ENCODE measurements at places on chromosomes 16 and 17.

DNA sequence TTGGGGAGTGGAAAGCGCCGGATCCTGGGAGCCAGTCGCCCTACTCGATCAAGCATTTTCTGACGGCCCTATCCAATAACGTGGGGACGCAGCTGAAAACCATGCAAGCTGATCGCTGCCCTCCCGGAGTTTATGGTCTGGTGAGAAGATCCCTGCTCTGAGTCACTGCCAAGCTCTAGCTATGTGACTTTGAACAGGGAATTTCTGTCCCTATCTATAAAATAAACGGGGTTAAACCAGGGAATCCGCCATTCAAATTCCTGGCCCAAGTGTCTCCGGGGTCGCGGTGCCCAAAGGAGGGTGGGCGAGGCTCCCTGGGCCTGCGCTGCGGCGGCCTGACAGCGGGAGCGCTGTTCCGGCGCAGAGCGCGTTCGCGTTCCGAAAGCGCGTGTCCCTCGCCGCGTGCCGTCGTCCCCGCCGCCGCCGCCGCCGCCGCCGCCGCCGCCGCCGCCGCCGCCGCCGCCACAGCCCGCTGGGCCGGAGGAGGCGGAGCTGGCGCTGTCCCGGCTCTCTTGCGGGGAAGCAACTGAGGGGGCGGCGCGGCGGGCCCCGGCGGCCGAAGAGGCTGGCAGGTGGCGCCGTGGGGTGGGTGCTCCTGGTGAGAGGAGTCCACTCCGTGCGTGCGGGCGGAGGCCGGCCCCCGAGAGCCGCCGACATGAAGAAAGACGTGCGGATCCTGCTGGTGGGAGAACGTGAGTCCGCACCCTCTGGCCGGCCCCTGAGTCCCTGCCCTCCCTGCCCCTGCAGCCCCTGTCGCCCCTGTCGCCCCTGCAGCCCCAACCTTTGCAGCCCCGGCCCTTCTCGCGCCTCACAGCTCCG, at the start of gene RHOT1:
Gene RHOT1, plus strand, starts transcription at position 465 of the 819 bp plus-strand sequence. Its CDS starts 191 bp downstream, at position 656.
- DNase-seq: peak; percentile 60

- peak; percentile 66 for DNase-seq
Observed at GRCh38 chr17:51166987-51167931, 1.0 kb downstream of the NME2 start.

GRCh38 chr16:17414421-17414820, 56.3 kb downstream of the XYLT1 start:
- DNase-seq: peak; percentile 10

- no peak for DNase-seq
Observed at GRCh38 chr16:57972306-57972705, 1.4 kb upstream of the CNGB1 start.

DNA sequence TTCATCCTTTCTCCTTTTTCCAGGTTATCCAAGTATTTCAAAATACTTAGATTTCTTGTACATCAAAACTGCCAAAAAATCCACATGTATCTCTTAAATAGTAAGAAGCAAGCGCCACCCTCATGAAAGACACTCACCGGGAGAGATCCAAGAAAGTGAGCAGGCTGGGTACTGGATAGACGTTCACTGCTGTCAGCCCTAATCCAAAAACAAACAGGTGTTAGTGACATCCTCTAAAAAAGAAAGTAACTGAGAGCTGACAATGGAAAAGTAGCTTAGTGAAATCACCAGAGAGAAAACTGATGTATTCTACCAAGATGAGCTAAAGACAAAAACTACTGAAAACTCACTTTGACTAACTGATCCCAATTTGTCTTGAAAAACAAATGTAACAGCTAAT, 46.1 kb downstream of the MARVELD3 start:
- no peak for DNase-seq

- DNase-seq: no peak
Observed at GRCh38 chr17:42111871-42112551, 503 bp downstream of the DHX58 start.

- DNase-seq: peak; percentile 73
Observed at GRCh38 chr17:77086433-77087010, 54.2 kb upstream of the SEC14L1 start.

All from activated T-helper 9 cell treated with anti-CD3 and anti-CD28 coated beads, Interleukin-2, amount 50 U/mL, for 16 hours (primary cell).